ENCODE measurements at places on chromosomes 2 and 18. TPM values are rescaled to one million over a fixed set of nuclear protein-coding genes. Genes with fewer than 3 reads are reported as not detected.

MAPK4 gene
- total RNA-seq: 0.29 TPM

AAK1 gene
- 17.1 TPM for total RNA-seq

IL18RAP gene
- total RNA-seq: 1.9 TPM

GRP gene
- not detected for total RNA-seq

DNAH6 gene
- total RNA-seq: 8.4 TPM

FSIP2 gene
- total RNA-seq: 1.9 TPM

EMILIN1 gene
- 211 TPM for total RNA-seq

ZNF519 gene
- total RNA-seq: 33.0 TPM

SERPINB12 gene
- total RNA-seq: not detected

GMPPA gene
- 24.8 TPM for total RNA-seq

ALK gene
- not detected for total RNA-seq

TTN gene
- total RNA-seq: 1.8 TPM

ANAPC1 gene
- total RNA-seq: 6.8 TPM

KIAA2012 gene
- total RNA-seq: 0.76 TPM

FBLN7 gene
- 6.1 TPM for total RNA-seq

AQP12B gene
- total RNA-seq: not detected

TMEM37 gene
- total RNA-seq: 3.7 TPM

TCF23 gene
- total RNA-seq: 84.6 TPM

POMC gene
- 26.9 TPM for total RNA-seq

BCL11A gene
- total RNA-seq: 8.8 TPM

NEU4 gene
- not detected for total RNA-seq

SERPINB13 gene
- not detected for total RNA-seq

TFCP2L1 gene
- total RNA-seq: 3.9 TPM

CABYR gene
- total RNA-seq: 2.0 TPM

TUBB8B gene
- total RNA-seq: 0.46 TPM

B3GNT7 gene
- 8.1 TPM for total RNA-seq

HRH4 gene
- total RNA-seq: not detected

All from uterus (tissue), 4 donors.